Vein endothelial cell (primary cell): ENCODE measurements at places on chromosomes 4 and X. TPM values are rescaled to one million over a fixed set of nuclear protein-coding genes. Genes with fewer than 3 reads are reported as not detected.

The FOXR2 gene
- not detected in 2 replicates for total RNA-seq

The ETNPPL gene
- total RNA-seq, result not detected in 2 replicates

The ARR3 gene
- total RNA-seq, result not detected in 2 replicates

The MAGEA12 gene
- not detected in 2 replicates for total RNA-seq

The USP11 gene
- 21.7 and 33.0 TPM in 2 replicates for total RNA-seq

The XK gene
- under 0.01 and 0.10 TPM in 2 replicates for total RNA-seq

The RHOXF2B gene
- total RNA-seq, result 1.3 TPM in 1 of 2 replicates, not detected in the other

The SNCA gene
- 94.4 and 107 TPM in 2 replicates for total RNA-seq

The TCEAL7 gene
- total RNA-seq, result 1.5 and 4.2 TPM in 2 replicates

The RAI2 gene
- total RNA-seq, result 1.3 and 1.6 TPM in 2 replicates

The PCDH10 gene
- total RNA-seq, result 3.2 and 4.9 TPM in 2 replicates

The TMPRSS11A gene
- total RNA-seq, result not detected in 2 replicates

The CCDC120 gene
- total RNA-seq, result 1.5 and 1.6 TPM in 2 replicates

The RTL9 gene
- total RNA-seq, result not detected in 2 replicates

The CYTL1 gene
- total RNA-seq, result 44.1 and 101 TPM in 2 replicates

The SERTM2 gene
- total RNA-seq, result not detected in 2 replicates

The TEX13B gene
- not detected in 2 replicates for total RNA-seq

The ODAM gene
- not detected in 2 replicates for total RNA-seq

The CFAP99 gene
- 0.19 TPM in 1 of 2 replicates, not detected in the other for total RNA-seq

The CXCL9 gene
- total RNA-seq, result not detected in 2 replicates

The COL4A5 gene
- 32.7 and 38.9 TPM in 2 replicates for total RNA-seq

The CPEB2 gene
- total RNA-seq, result 8.8 and 11.1 TPM in 2 replicates

The NDST3 gene
- 0.29 and 0.65 TPM in 2 replicates for total RNA-seq

The POU3F4 gene
- not detected in 2 replicates for total RNA-seq

The FDCSP gene
- total RNA-seq, result not detected in 2 replicates
